ENCODE measurements at places on chromosomes 1 and 21.

DNA sequence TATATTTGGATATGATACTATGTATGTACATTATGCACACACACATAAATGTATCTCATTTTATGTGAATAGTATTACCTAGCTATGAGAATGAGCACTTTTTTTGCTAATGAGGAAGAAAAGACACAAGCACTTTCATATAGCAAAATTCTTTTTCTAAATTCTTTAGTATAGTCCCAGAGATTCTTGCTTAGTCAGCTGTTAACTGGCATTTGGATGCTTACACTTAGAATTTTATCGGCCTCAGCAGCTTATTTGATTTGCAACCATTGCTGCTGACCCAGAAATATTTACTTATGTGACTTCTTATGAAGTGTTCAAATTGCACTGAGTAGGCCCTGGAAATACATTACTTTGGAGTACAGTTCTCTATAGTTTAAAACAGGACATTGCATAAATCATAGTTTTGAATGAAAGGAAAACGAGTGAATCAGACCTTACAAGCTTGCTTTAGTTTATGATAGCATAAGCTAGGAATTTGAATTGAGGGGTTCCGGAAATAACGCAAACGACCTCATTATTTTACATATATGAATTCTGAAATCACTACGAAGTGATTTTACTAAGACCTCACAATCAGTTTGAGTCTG is 653.9 kb upstream of the NEGR1 start:
- DNase-seq, result no peak

- DNase-seq, result no peak
Observed at GRCh38 chr1:226133504-226134123, 52.9 kb downstream of the ACBD3 start.

GRCh38 chr1:229264487-229264886 is 6.4 kb upstream of the RAB4A start:
- no peak for DNase-seq

GRCh38 chr21:37437376-37438080 is 71.0 kb downstream of the DYRK1A start:
- no peak for DNase-seq

GRCh38 chr1:112464501-112464900 is 44.3 kb upstream of the WNT2B start:
- no peak for DNase-seq

DNA sequence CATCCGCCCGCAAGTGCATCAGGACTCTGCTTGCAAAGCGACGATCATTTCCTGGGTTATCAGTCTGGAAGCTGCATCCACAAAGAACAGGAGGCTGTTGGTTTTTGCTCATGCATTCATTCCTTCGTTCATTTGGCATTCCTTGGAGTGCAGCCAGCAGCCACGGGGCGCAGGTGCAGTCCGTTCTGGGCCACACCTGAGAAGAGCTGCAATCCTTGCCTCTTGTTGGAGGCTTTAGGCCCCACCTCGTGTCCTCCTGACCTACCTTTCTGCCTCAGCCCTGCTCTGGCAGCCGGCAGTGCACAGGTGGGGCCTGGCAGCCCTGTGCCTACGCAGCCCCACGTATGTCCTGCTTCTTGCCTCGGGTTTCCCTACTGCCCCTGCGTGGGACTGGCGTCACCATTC is 19.6 kb upstream of the C2CD2 start:
- DNase-seq, result no peak

Measured in gastrocnemius medialis (tissue), 4 donors.